Right renal pelvis (tissue), 4 donors: ENCODE measurements at places on chromosomes 2 and 18. TPM values are rescaled to one million over a fixed set of nuclear protein-coding genes. Genes with fewer than 3 reads are reported as not detected.

The FBXO41 gene
- polyA plus RNA-seq: 1.9 TPM

The RAPGEF4 gene
- polyA plus RNA-seq: 11.0 TPM

The NAT8 gene
- polyA plus RNA-seq: 23.8 TPM

The ACADL gene
- polyA plus RNA-seq: 18.4 TPM

The UGT1A5 gene
- polyA plus RNA-seq: not detected

The STARD6 gene
- polyA plus RNA-seq: 0.20 TPM

The OTOF gene
- 0.27 TPM for polyA plus RNA-seq

The GNAL gene
- polyA plus RNA-seq: 4.1 TPM

The RBKS gene
- polyA plus RNA-seq: 8.3 TPM

The TMEM178A gene
- 86.8 TPM for polyA plus RNA-seq

GRCh38 chr18:59459369-59460071, 100.5 kb upstream of the LMAN1 start:
- DNase-seq: no peak

- DNase-seq: no peak
Observed at GRCh38 chr2:224657349-224657748, 58.8 kb downstream of the CCDC195 start.

DNA sequence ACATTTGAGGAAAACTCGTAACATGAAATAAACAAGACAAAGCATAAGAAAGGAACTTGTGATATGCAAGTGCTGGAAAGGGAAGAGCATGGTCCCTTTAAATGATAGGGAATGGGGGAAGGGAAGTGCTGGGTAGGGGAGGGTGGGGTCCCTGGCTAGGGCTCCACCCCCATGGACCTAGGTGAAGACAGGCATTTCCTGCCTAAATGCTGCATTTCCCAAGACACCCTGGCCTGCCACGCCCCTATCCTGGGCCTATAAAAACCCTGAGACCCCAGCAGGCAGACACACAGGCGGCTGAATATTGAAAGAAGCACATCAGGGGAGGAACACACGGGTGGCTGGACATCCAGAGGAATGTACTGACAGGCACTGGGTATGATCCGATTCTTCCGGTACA, 499.9 kb downstream of the ZEB2 start:
- DNase-seq: no peak

DNA sequence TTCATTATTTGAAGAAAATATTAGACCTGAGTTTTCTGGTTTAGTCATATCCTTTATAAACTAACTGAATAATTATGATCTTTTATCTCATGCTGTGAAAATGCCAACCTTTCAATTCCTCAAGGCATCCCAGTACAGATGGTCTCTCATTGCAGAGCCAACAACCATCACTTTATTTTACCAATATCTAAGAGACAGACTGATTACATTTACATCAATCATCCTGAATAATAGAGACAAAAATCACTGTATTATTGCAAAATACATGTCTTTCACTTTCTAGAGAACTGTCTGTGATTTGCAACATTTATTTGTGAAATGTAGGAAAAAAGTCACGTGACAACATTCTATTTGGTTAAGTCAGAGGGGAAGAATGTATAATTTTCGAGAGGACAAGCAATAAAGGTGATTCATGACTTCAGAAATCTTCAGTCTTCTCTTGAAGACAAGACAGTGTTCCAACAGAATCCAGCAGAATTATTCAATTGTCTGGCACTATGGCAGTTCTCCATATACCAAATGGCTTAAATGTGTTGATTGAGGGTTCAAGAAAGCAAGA, 503.6 kb upstream of the SYT4 start:
- no peak for DNase-seq

DNA sequence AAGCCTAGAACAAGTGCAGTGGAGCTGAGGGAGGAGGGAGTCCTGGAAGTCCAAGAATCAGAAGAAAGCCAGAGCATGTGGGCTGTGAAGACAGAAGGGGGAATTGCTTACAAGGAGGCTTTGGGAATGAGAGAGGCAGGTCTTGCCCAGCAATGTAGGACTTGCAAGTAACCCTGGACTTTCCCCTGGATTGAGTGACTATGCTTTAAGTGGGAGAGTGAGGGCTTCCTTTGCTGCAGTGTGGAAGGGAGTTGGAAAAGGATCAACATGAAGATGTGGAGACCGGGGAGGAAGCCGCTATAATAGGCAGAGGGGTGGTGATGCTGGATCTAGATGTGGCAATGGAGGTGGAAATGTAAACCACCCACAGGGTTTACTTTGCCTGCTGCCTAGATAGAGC, 13.8 kb upstream of the SCYGR1 start:
- no peak for DNase-seq

DNA sequence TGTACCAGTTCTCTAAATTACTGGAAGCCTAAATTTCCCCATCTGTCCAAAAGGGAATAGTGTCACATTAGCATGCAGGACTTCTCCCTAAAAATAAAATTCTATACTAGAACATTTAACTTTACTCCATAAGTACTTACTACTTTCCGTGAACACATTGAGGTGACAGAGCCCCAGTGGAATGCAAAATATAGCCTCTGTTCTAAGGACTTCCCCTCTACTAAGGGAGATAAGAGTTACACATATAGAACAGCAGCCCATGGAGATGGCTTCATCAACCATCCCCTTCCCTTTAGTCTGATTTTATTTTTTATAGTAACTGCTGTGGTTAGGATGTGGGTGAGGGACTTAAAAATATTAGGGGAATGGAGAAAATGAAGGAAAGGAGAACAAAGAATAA, 68.9 kb upstream of the STPG4 start:
- no peak for DNase-seq

DNA sequence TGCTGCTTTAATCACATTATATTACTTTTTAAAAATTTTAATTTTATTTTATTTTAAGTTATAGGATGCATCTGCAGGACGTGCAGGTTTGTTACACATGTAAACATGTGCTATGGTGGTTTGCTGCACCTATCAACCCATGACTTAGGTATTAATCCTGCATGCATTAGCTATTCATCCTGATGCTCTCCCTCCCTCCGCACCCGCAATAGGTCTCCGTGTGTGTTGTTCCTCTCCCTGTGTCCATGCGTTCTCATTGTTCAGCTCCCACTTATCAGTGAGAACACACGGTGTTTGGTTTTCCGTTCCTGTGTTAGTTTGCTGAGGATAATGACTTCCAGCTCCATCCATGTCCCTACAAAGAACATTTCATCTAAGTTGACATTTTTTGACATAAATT, 283.2 kb downstream of the CYRIA start:
- DNase-seq: no peak

GRCh38 chr18:61891271-61891670, 1.5 kb downstream of the RNF152 start:
- DNase-seq: no peak

DNA sequence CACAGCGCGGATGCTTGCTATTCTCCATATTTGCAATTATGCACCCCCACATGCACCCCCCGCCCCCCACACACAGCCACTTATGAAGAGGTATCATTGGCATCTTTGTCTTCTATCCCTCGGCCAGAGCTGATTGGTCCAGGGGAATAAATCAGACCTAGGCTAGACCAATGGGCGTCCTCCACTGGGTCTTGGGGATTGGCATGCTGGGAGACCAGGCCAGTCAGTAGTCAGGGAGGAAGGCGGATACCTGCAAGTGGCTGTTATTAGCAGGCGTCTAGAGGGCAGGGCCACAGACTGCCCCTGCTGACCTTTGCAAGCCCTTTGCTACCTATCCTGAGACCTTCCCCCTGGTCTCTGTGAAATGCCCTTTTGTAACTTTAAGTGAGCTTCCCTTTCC, 30.0 kb downstream of the ATOH8 start:
- no peak for DNase-seq

GRCh38 chr18:52352920-52353319, 12.9 kb downstream of the DCC start:
- DNase-seq: no peak

DNA sequence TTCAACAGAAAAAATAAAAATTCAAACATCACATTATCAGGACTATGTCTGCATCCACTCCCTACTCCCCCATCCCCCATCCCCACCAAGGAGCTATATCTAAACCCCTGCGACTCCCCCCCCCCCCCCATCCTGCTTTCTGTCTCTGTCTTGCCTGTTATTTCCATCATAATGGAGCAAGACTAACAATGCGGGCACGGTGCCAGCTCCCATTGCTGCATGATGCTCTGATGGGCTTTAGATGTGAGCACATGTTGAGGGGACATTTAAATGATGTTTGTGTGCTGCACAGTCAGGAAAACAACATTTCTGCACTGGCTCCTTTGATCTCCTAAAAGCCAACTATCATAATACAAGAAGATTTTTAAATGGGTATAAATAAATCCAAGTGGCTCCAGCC, 644.2 kb upstream of the SETBP1 start:
- DNase-seq: no peak

DNA sequence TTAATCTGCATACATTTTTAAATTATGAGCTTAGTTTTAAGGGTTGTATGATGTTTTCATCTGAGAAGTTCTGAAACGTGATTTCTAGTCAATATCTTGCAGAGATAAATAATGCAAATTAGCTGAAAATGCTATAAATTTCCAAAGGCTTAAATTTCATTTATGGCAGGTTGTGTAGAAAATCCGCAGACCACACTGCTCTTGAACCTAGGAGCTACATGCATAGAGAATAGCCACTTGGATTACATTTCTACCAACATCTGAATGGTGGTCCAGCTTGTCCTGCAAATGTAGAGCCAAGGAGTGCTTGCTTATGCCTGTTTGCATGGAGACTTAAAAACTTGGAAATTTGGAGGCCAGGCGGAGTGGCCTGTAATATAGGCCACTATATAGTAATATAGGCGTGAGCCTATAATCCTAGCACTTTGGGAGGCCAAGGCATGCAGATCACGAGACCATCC, 6.8 kb downstream of the MAT2A start:
- no peak for DNase-seq

GRCh38 chr2:182672466-182673165, 43.4 kb upstream of the DNAJC10 start:
- DNase-seq: no peak

- peak; percentile 52 for DNase-seq
Observed at GRCh38 chr2:112541315-112542122, 746 bp upstream of the POLR1B start.

DNA sequence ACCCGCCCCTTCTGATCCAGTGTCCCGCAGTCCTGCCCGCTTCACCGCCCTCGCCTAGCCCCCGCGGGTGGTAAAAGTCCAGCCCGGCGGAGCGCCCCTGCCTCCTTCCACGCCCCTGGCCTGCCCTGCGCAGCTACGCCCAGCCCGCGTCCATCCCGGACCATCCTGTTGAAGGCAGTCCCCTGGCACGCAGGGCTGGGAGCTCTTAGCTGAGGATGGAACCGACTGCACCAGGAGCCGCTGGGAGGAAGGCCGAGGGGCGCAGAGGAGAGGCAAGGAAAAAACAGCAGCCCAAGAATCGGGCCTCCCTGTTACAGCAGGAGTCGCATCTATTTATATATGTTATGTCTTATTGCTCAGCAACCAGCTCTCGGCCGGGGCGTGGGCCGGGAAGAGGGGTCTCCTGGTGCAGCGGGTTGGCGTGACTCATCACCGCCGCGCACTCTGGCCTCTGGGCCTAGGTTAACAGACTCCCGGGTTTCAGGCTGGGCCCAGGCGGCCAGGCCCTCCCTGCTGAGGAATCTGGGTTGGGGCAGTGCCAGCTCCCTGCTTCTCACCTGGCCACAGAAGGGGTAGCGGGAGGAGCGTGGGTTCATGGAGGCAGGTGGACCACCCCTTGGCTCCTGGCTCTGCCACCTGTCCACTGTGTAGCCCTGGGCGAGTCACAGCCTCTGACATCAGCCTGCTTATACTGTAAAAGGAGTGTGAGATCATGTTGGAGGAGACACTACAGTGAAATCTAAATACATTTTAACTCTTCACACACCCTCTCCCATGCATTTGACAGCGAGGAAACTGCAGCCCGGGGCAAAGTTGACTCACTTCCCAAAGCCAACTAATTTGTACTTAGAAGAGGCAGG, 13.4 kb upstream of the MAP3K2 start:
- DNase-seq: no peak

DNA sequence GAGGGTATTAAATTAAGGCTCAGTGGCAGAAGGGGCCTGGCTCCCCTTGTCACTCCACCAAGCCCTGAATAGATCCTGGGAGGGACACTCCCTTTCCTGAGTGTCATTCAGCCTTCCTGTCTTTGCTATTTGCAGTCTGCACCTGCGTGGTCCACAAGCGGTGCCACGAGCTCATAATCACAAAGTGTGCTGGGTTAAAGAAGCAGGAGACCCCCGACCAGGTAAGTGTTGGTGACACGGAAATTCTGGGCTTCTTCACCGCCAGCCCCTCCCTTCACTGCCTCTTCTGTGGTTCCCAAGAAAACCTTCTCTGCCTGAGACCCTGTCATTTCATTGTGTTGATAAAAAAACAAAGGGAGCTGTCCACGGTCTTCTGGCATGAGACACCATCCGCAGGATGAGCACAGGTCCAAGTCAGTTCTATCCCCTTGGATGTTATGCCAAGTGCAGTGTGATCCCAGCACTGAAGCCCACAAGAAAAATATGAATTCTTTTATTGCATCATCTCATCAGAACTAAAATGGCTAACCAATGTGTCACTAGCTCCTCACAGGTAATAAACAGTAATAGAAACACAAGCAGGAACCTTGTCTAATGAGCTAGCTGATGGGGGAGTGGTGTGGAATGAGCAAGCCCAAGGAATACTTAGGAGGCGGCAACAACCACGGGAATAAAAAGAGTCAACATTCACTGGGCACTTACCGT, 316.9 kb upstream of the EPAS1 start:
- no peak for DNase-seq

DNA sequence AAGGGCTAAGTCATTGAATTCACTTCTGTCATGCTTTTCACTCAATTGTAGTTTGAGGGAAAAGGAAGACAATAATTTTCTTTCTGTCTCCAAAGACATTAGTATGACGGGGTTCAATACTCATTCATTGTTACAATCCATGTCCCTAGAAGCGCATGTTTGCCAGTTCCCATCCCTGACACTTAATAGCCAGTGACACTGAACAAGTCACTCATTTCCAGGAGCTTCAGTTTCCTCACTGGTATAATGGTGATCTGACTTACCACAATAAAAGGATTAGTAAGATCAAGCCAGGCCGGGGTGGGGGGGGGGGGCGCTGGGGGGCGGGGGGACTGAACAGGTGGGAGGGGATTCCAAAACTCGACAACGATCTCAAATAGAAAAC, 144.8 kb upstream of the MAP3K20 start:
- no peak for DNase-seq

GRCh38 chr2:227004482-227004881, 159.5 kb downstream of the COL4A4 start:
- no peak for DNase-seq

DNA sequence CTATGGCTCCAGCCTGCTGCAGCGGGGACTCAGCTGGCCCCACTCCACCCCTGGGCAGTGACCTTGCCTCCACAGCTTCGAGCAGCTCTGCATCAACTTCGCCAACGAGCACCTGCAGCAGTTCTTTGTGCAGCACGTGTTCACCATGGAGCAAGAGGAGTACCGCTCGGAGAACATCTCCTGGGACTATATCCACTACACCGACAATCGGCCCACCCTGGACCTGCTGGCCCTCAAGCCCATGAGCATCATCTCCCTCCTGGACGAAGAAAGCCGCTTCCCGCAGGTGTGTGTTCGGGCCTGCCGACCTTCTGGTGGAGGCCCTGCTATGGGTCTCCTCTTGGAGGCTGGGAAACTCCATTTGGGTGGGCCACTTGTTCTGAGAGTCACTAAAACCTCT, 48.6 kb downstream of the MYO7B start:
- no peak for DNase-seq

GRCh38 chr18:31246460-31246859, 71.5 kb upstream of the DSG1 start:
- DNase-seq: no peak

GRCh38 chr2:233460726-233461441, 105.7 kb downstream of the USP40 start:
- DNase-seq: no peak

GRCh38 chr2:110903548-110903947, 171.2 kb downstream of the ACOXL start:
- DNase-seq: no peak

GRCh38 chr2:211437396-211437795, 881.0 kb downstream of the CPS1 start:
- no peak for DNase-seq
